Natural killer cell treated with Interleukin-12 subunit alpha and Interleukin-12 subunit beta and Interleukin-15 and Interleukin-18, amount 100 ng/mL, for 72 hours (primary cell): ENCODE measurements at places on chromosomes 5 and 9. TPM values are rescaled to one million over a fixed set of nuclear protein-coding genes. Genes with fewer than 3 reads are reported as not detected.

- DNase-seq, result no peak
Observed at GRCh38 chr9:77744841-77745430, 96.8 kb upstream of the GNA14 start.

GRCh38 chr5:97846643-97847042 lies 663.6 kb upstream of the RIOK2 start:
- no peak for DNase-seq

- no peak for DNase-seq
Observed at GRCh38 chr9:21711504-21711903, 90.9 kb upstream of the MTAP start.

DNA sequence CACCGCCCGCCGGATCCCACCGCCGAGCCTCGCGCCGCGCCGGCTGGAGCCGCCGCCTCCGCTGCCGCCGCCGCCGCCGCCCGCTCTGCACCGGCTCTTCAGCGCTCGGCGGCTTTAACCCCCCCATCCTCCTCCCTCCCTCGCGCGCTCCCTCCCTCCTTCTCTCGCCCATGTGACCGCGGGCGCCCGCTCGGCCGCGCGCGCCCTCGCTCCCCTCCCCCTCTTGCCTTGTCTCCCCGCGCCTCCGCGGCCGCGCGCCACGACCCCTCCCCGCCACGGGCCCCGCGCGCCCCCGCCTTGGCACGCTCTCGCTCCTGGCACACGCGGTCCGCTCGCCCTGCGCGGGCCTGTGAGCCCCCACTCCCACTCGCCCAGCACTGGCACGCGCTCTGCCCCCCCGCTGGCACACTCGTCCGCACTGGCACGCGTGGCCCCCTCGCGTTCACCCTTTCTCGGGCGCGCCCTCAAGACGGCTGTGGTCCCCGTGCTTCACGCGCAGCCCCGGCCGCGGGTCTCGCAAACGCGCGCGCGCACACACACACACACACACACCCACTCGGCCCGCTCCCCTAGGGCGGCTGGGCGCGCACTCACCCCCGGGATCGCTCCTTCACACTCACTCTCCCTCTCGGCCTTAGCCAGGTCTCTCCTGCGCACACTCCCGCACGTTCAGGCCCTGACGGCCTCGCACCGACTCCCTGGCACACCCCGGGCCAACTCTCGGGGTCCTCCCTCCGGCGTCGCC lies at the start of gene CNTFR:
CNTFR (minus strand) TSS at position 89 of the 745 bp plus-strand sequence. CDS start 20,743 bp downstream, outside the sequence.
- no peak for DNase-seq

DNA sequence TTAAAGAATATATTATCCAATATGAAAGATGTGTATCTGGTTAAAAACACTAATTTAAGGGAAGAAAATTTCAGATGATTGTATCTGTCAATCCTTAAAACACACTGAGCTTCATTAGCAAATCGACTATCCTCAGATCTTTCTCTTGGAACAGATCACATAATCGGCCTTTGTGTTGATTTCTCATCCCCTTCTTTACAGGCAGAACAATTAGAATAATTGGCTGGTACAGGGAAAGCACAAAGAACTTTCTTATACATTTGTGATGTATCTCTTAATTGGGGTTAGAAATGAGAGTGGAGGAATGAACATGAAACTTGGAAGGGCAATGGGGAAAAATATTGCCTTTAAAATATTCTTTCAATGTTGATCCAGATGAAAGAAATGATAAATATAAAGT lies 662.1 kb downstream of the TLE4 start:
- no peak for DNase-seq

DNA sequence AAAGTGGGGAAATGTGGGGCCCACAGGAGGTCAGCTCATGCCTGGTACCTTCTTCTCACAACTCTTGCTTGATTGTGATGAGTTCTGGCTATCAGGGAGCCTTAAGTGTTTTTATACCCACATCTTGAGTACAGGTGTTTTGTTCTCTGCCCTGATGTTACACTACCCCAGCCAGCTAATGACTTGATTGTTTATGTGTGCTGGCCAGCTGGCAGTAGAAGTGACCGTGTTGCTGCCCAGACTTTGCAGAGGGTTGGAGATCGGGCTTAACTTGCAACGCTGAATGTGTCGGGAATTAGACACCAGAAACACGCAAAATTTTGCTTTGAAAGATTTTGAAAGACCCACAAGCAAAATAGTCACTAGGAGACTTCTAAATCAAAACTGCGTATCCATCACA lies 16.9 kb upstream of the ZDHHC11B start:
- no peak for DNase-seq

DNA sequence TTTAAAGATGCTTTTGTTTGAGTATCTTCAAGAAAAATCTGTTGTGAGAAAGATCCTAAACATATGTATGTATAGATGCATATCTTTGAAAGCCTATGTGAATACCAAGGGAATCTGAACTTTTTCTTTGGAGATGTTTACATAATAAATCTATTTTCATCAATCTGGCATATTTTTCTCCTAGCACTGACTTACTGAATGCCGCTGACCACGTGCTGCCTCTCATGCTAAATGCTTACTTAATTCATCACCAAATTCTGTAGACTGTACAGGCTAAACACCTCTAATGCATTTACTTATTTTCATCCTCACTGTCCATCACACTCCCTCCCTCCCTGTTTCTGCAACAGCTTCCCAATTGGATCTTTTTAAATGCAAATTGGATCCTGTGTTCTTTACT lies 566.2 kb upstream of the WWC1 start:
- DNase-seq, result no peak

GRCh38 chr5:169590602-169591001 lies 7.0 kb downstream of the SPDL1 start:
- no peak for DNase-seq

- no peak for DNase-seq
Observed at GRCh38 chr5:14142202-14142826, 828 bp upstream of the TRIO start.

DNA sequence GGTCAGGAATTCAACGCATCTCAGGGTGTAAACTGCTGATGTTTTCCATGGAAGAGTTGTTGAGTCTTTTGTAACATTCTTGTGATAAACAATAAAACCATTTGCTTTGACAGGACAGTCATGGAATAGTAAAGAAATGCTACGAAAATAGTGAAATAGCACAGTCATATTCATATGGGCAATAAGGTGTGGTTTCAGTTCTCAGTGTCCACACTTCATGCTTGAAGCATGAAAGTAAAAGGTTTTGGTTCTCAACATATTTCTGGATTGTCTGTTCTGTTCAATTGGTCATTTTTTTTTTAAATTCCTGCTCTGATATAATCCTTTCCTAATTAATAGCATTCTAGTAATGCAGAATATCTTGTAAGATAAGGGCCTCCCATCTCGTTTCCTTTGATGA lies 467.6 kb upstream of the ZNF608 start:
- no peak for DNase-seq

DNA sequence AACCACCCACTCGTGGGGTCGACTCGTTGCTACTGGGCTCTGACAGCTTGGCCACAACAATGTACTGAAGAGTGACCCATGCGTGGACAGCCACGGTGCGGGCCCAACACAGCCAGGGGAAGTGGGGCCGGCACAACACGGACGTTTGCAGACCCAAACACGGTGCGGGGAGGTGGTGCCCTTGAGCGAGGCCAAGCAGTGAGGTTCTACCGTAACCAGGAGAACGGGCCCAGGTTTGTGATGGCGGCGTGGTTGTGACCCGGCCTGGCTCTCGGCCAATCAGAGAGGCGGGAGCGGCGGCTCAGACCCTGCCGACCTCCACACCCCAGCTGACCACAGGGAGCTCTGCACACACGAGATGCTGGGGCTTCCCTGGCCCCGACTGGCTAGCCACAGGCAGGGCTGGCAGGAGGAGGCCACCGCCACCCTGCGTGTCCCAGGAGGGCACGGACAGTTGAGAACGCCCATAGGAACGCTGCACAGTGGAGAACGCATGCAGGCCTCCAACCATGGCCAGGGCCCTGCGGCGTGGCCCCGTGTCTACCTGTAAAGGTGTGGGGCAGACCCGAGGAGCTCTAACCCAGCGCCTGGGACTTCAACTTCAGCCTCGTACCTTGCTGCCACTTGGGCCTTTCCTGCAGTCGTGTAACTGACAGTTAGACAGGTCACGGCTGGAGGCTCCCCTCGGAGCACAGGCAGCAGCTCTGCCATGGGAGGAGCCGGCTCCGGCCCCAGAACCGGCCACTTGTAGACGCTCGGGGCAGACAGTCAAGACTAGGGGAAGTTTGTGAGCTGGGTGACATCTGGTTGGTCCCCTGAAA lies 13.7 kb downstream of the BRD3 start:
- DNase-seq, result peak; percentile 45

- DNase-seq, result no peak
Observed at GRCh38 chr5:53642061-53642460, 81.6 kb downstream of the NDUFS4 start.

- no peak for DNase-seq
Observed at GRCh38 chr5:80346055-80346454, 26.3 kb downstream of the SPZ1 start.

DNA sequence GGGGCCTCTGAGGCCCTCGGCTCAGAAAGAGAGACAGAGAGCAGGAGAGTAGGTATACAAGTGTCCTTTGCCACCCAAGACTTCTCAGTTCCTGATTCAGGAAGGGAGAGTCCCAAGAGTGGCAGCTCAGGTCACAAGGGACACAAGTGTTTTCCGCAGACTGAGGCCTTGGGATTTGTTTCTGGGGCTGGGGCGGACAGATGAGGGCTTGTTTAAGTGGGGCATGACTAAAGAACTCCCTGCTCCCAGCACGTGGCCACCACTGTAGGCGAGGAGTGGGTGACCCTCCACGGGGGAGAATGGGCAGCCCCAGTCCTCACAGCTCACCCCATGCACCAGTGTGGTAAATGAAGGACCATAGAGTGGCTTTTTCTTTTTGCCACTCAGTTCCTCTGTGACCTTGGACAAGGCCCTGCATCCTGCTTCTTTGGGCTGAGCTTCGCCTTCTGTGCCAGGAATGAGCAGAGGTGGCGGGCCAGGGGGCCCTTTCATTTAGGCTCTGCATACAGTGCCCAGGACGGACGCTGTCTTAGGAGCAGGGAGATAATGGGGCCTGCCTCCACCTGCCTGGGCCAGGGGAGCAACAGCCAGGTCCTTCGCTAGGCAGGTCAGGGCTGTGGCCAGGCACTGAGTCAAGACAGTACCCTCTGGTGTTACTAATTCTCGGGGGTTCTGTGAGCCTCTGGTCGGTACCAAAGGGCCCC lies 50.8 kb downstream of the AMBP start:
- DNase-seq, result no peak

DNA sequence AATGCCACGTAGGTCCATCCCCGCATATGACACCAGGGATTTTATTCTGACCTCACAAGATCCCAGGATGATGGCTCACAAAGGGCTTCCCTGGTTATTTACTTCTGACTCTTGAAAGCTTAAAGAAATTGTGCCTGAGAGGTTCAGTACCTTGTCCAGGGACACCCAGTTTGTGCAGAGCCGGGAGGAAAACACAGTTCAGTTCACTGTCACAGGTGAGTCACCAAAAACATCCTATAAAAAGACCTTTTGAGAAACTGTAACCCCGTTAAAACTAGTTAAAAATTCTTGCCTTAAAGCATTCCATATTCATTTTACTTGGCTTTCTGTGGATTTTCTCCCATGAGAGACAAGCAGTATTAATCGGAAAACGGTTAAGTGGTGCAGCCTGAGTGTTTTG lies 56.6 kb downstream of the ZNF510 start:
- DNase-seq, result no peak

GRCh38 chr5:94969174-94969573 lies 315.7 kb downstream of the MCTP1 start:
- DNase-seq, result no peak

DNA sequence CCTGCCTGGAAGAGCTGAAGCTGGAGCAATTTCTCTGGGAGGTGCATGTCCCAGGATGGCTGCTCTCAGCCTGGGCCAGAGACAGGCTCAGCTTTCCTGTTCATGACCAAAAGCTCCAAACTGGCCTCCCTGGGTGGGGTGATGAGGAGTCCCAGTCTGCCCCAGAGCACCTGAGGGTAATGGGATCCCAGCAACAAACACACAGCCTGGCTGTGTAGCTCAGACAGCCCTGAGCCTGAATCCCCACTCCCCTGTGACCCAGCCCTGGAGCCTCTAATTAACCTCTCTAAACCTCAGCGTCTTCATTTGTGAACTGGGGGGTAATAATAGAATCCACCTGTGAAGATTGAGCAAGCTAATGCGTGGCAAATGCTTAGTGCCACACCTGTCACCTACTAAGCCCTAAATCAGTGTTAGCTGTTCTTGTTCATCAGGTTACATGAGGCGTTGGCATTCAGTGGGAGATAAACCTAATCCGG lies 67.5 kb downstream of the HSPA4 start:
- no peak for DNase-seq

GRCh38 chr5:161314033-161314432 lies 232.5 kb downstream of the GABRB2 start:
- DNase-seq, result no peak

- no peak for DNase-seq
Observed at GRCh38 chr9:116945817-116946216, 258.7 kb downstream of the TRIM32 start.

- DNase-seq, result no peak
Observed at GRCh38 chr9:130972957-130973685, 34.1 kb upstream of the FIBCD1 start.

DNA sequence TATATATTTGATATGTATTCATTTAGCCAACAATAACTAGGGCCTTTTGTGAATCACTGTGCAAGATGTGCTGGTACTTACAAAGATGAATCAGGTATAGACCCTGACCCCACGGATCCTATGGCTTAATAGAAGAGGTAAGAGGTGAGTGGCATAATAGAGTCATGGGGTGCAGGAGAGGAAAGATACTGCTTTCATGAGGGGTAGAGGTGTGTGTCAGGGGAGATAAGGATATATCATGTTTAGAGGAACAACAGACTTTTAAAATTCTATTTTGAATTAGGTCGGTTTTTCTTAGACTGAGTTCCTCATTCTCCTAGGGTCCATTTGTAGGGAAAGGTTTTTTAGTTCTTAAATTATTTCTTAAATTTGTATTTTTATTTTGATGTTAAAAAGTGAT lies 27.8 kb downstream of the ZCCHC7 start:
- no peak for DNase-seq

- DNase-seq, result peak; percentile 96
Observed at GRCh38 chr9:5437254-5438216, at the start of gene PLGRKT. Gene PLGRKT (minus strand): TSS chr9:5437925. CDS start chr9:5431977, 5,948 bp downstream.

- DNase-seq, result no peak
Observed at GRCh38 chr9:8282535-8282934, 483.0 kb upstream of the DMAC1 start.

DNA sequence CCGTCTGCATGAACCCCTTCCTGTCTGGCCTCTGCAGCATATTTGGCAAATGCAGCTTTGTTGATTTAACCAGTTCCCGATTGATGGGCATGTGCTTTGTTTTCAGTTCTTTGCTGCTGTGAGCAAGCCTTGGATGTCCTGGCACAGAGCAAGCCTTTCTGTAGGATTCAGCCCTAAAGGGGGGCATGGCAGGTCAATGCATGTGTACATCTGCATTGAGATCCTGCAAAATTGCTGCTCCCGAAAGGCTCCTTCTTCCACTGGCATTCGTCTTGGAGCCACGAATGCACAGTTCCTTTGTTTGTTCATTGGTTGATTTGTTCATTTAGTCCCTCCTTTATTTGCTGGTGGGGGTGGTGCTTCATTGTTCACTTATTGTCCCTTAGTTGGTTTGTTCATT lies 34.8 kb downstream of the COL5A1 start:
- DNase-seq, result no peak

CAVIN4 gene
- total RNA-seq, result 0.31 TPM

CCNO gene
- total RNA-seq, result not detected

IFNA13 gene
- total RNA-seq, result not detected

SH2D3C gene
- 29.1 TPM for total RNA-seq

GPX8 gene
- not detected for total RNA-seq

CD72 gene
- 7.0 TPM for total RNA-seq

GARIN3 gene
- total RNA-seq, result not detected

RAPGEF6 gene
- 39.2 TPM for total RNA-seq

GLIPR2 gene
- 27.1 TPM for total RNA-seq

NIM1K gene
- 2.9 TPM for total RNA-seq

OR1L4 gene
- total RNA-seq, result not detected

STPG3 gene
- not detected for total RNA-seq
